ENCODE measurements at places on chromosomes 11 and 22.

- no peak for DNase-seq
Observed at GRCh38 chr22:45885941-45886395, 91.0 kb downstream of the WNT7B start.

GRCh38 chr11:12815129-12815480, 140.9 kb downstream of the TEAD1 start:
- no peak for DNase-seq

DNA sequence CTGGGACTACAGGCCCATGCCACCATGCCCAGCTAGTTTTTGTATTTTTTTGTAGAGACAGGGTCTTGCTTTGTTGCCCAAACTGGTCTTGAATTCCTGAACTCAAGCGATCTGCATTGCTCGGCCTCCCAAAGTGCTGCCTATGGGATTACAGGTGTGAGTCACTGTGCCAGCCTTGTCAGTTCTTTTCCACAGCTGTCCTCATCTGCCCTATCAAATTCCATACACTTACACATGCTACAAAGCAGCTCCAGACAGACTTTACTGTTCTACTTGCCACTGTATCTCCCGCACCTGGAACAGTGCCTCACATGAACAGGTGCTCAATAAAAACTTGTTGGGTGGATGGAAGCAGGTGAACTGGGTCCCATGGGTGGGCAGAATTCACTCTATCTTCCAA, 8.2 kb downstream of the STX5 start:
- DNase-seq, result no peak

DNA sequence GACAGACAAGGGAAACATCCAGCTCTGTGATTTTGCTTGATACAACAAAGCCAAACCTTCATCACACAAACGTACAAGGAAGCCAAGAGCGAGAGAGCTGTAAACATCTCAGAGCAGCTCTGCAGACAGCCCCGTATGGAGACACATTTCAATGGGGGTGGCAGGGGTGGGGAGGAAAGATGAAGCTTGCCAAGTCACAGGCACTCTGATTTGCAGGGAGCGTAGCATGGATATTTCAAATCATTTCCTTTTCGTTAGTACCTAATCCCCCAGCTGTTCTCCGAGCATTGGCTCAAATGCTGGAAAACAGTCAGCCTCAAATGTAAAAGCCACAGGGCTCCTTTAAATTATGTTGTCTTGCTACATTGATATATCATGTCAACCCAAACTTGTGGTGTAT, 458.9 kb upstream of the CADM1 start:
- DNase-seq, result no peak

GRCh38 chr22:17772958-17773605, 1.2 kb downstream of the BID start:
- no peak for DNase-seq

GRCh38 chr11:71180694-71181470, 71.5 kb downstream of the SHANK2 start:
- DNase-seq, result no peak

DNA sequence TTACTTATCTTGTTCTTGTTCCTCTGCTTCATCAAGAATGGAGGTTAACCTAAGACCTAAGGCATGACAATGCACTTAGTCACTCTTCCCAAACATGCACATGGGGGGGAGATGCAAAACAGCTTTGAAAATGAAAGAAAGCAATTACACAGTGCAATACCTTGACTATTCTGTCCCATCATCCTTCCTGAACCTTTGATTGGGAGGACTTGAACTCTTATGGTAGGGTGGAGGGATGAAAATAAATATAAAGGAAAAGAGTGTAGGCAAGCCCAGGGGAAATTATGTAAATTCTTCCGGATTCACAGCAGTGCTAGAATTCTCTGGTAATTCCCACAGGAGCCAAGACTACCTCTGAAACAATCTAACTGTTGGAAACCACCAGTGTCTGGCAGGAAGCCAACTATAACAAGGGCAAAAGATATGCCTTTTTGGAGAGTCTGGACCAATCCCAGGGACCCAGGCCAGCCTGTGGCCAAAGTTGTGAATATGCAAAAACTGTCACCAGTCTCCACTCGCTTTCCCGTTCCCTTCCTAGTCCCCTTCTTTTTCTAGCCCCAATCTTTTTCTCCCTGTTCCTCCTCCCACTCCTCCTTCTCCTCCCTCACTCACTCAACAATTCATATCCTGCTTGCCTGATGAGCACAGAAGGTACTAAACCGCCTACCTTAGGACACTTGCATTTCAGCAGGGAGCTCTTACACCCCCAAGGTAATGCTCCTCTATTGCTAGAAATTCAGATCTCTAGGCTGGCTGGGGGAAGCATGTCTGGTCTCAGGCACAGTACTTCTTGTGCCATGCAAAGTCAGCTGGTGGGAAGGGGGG, 2.5 kb upstream of the RCN1 start:
- no peak for DNase-seq

- DNase-seq, result no peak
Observed at GRCh38 chr11:17718015-17718414, 1.4 kb upstream of the MYOD1 start.

DNA sequence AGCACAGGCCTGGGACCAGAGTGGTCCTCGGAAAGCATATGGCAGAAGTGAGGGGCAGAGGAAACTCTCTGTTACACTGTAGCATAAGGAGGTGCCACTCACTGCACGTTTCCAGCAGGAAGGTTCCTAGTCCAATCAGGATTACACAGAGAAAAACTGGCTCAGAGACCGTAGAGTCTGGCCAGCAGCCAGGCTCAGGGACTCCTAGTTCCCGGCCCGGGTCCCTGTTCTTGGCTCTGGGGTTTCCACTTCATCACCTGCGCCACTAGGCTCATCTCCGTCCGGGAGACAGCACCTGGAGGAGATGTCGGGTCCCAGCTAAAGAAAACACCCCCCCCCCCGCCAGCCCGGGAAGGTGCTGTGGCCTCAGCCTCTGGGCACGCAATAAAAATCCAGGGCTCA, 1.1 kb downstream of the TTLL12 start:
- no peak for DNase-seq

- no peak for DNase-seq
Observed at GRCh38 chr11:2837096-2837601, 48.4 kb downstream of the CDKN1C start.

- no peak for DNase-seq
Observed at GRCh38 chr11:61531044-61531443, 22.5 kb downstream of the LRRC10B start.

DNA sequence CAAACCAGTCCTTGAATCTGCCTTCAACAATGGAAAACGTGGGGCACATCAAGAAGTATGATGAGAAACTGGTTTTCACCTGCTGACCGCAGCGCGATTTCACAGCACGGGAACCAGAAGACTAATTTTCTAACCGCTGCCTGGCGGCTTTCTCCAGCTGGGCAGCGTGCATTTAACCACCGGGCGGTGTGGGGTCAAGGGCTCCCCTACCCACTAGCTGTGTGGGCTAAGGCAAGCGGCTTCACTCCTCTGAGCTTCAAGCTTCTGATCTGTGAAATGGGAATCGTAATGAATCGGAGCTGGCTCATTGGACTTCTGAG, 4.2 kb downstream of the SHANK2 start:
- no peak for DNase-seq

GRCh38 chr11:46238078-46238966, 39.1 kb upstream of the CREB3L1 start:
- DNase-seq, result peak; percentile 49

- no peak for DNase-seq
Observed at GRCh38 chr11:91163619-91164451, 941.0 kb upstream of the CHORDC1 start.

- no peak for DNase-seq
Observed at GRCh38 chr11:60274416-60274815, 6.0 kb upstream of the MS4A4A start.

- no peak for DNase-seq
Observed at GRCh38 chr11:10751581-10751940, 515 bp downstream of the CTR9 start.

DNA sequence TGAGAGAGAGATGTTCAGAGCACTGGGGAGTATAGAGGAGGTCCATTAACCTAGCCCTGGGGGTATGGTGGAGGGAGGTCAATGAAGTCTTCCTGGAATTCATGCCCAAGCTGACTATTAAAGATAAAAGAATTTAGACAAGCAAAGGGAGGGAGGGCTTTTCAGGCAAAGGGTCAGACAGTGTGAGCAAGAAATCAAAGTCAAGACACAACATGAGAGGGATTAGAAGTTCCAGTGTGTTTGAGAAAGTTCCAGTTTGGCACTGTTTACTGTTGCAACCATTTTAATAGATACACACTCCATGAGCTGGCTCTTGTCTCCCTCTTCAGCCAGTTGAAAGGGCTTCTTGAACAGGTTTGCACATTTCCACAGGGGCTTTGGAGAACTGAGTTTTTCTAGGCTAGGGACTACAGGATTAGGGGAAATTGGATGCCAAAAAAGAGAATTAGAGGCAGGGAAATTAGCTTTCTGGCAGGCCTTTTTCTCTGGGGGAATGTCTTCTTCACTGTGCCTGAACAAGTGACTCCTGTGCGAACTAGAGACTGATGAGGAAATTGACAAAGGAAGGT, 14.7 kb upstream of the NNMT start:
- DNase-seq, result no peak

- DNase-seq, result no peak
Observed at GRCh38 chr11:27930946-27931345, 177.0 kb downstream of the KIF18A start.

DNA sequence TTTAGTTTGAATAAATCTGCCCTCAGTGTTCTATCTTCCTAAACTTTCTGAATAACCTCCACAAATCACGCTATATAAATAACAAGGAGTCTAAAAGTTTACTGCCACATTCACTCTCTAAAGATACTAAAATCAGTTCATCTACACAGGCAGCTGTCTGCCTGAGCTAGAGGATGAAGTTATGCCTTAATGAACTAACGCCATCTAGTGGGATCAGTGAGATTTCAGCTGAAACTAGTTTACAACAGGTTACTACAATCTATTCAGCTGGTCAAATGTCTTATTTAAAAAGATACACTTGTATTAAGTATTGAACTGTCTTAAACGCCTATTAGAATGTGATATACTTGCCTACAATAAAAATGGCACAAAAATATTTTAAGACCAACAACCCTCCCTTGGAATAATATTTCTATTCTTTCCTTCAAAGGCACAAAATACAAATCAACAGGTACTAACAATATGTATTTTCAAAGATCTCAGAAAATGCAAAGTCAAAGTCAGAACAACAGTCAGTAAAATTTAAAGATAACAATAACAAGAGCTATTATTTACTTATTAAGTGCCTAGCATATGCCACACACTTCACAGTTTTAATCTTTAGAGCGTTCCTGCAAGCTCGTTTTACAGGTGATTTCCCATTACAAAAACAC, 84.1 kb downstream of the LARGE2 start:
- peak; percentile 58 for DNase-seq

DNA sequence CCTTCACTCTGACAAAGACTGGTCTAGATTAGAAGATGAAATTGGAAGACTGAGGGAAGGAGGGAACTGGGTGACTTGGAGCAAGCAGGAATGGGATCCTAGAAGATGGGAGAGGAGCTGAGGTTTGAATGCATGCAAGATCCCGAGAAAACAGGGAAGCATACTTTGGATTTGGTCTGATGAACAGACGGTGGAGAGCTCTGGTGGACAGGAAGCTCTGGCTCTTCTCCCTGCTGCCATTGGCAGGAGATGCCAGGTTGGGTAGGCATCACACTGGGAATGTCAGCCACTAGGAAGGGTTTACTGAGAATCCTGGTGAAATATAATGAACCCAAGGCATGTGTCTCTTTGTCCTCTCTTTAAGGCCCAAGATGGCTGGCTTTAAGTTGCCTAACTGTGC, 16.5 kb downstream of the NAV2 start:
- no peak for DNase-seq

- DNase-seq, result no peak
Observed at GRCh38 chr22:37105154-37105553, 4.4 kb downstream of the TMPRSS6 start.

GRCh38 chr11:18700375-18700774, 1.8 kb downstream of the TMEM86A start:
- DNase-seq, result no peak

DNA sequence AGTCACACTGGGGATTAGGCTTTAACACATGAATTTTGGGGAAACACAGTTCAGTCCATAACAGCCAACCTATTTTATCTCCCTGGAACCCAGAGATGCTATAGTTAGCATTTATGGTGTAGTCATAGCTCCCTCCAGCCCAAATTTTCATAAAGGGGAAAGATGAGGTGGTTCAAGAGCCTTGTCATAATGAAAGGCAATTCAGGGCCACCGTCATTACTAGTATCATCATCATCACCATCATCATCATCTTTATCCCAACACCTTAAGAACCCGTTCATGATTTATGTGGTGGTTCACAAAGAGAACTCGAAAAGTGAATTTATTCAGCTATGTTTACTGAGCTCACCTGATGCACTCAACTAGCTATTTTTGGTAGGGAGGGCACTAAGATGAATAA, 2.4 kb upstream of the TUBA8 start:
- DNase-seq, result no peak

All from stimulated activated naive CD4-positive, alpha-beta T cell (primary cell).